ENCODE measurements at places on chromosomes 7 and 10. TPM values are rescaled to one million over a fixed set of nuclear protein-coding genes. Genes with fewer than 3 reads are reported as not detected.
A peak's percentile ranks its signal among the peaks of the same experiment; 100 is the strongest.

- ATAC-seq, result no peak
These were observed 56.1 kb downstream of the MGMT start for GRCh38 chr10:129523031-129523722.

DNA sequence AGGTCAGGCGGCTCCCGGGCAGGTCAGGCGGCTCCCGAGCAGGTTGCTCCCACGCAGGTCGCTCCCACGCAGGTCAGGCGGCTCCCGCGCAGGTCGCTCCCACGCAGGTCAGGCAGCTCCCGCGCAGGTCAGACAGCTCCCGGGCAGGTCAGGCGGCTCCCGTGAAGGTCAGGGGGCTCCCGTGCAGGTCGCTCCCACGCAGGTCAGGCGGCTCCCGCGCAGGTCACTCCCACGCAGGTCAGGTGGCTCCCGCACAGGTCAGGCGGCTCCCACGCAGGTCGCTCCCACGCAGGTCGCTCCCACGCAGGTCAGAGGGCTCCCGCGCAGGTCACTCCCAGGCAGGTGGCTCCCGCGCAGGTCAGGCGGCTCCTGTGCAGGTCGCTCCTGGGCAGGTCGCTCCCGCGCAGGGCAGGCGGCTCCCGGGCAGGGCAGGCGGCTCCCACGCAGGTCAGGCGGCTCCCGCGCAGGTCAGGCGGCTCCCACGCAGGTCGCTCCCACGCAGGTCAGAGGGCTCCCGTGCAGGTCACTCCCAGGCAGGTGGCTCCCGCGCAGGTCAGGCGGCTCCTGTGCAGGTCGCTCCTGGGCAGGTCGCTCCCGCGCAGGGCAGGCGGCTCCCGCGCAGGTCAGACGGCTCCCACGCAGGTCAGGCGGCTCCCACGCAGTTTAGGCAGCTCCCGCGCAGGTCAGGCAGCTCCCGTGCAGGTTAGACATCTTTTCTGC lies 30.7 kb downstream of the PTPRN2 start:
- no peak for ATAC-seq

GRCh38 chr10:11993834-11994468 lies 48.7 kb downstream of the UPF2 start:
- ATAC-seq, result no peak

- ATAC-seq, result no peak
These were observed 194.4 kb upstream of the IMMP2L start for GRCh38 chr7:111756687-111757178.

GRCh38 chr7:108156897-108157605 lies 26.9 kb upstream of the LAMB4 start:
- ATAC-seq, result no peak

DNA sequence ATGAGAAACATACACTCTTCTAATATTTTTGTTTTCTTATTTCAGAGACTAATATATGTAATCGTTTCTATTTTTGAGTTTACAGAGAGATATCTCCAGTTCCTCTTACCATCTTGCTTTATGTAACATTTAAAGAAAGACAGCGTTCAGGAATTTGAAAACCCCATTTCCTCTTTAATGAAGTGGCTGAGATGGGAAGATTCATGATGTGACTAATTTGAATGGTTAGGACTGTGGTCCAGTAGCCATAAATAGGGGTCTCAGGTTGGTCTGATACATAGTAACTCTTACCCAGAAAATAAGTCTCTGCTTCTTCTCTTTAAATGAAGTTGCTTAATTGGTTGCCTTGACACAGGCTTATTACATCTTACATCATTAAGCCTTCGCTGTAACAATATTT lies 6.9 kb downstream of the KMT2E start:
- no peak for ATAC-seq

DNA sequence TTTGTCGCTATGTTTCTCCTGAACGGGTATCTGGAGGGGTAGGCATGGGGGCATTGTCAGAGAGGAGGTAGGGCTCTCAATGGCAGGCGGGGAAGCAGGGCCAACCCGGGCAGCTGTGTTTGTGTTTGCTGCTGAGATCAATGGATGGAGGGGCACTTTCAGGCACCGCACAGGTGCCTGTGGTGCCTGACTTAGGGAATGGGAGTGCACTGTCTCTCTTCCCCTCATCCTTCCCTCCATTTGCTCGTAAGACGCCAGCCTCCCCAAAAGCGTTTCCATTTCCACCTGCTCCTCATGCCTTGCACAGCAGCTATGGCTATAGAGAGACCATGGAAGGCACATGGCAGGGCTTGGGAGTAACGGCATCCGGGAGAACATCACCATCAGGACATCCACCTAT lies 615.9 kb upstream of the FOXK1 start:
- no peak for ATAC-seq

DNA sequence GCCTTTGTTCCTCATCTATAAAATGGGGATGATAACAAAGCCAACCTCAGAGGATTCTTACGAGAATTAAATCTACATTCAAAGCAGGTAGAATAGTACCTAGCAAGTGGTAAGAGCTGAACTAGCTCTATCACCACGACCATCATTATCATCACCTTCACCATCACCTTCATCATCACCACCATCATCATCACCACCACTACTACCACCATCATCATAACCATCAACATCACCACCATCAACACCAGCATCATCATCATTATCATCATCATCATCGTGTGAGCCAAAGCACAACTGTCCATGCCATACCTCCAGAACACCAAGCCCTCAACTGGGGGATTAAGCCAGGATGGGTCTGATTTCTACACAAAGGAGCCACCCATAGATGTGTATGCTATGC lies 206.8 kb downstream of the GRID1 start:
- ATAC-seq, result no peak

DNA sequence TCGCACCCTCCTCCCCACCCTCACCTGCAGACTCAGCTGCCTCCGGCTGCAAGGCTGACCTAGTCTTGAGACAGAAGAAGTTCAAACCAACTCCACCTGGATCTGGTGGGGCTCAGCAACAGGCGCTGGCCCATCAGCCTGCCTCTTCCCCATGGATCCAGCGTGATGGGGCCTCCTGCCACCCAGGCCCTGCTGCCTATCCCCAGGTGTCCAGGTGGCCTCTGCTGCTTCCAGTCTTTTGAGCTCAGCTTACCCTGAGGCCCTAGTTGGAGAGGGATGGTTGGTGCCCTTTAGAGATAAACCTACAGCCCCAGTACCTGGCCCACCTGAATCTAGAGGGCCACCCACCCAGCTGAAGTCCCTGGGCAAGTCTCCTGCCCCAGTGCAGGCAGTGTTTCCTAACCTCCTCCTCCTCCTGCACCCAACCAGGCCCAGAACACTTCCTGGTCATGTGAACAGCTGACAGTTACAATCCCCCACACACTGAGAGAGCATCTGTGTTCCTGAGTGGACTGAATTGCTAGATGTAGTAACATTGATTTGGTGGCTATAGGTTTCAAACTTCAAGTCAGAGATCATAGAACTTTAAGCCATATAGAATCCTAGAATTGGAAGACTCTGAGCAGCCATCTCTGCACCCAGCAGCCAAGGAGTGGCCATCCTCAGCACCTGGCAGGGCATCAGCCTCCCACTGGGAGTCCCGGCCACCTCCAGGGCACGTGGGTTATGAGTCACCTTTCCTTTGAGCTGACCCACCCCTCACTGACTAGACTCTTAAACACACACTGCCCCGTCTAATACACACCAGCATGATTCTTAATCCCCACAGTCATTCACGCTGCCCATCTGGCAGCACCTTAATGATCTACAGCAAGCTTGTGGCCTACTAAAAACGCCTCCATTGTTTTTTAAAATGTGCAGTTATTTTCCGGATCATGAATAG lies 51.9 kb downstream of the ALOX5 start:
- ATAC-seq, result peak; percentile 27

- peak; percentile 99 for ATAC-seq
These were observed 17.0 kb downstream of the FAM131B start for GRCh38 chr7:143345428-143345900.

DNA sequence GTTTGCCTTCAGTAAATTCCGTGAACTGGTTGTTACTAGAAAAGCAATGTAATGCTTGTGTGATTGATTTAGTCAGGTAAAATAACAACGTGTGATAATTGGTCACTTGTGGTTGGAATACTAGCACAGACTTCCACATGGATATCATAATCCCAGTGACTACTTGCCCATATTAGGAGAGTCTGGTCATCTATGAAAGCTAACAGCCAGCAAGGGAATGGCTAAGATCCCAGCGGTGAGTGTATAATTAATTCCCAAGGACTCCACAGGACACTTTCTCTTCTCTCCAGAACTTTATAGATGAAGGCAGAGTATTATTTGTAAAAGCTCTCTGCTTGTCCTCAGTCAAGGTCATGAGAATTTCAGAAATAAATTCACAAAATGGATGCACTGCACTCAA lies 662.6 kb upstream of the TEX47 start:
- no peak for ATAC-seq

The DNAJB6 gene
- total RNA-seq, result 113 TPM

The SORCS3 gene
- total RNA-seq, result not detected

The INHBA gene
- not detected for total RNA-seq

The OR6B1 gene
- total RNA-seq, result not detected

The CNNM1 gene
- total RNA-seq, result 0.61 TPM

The OR13A1 gene
- total RNA-seq, result not detected

The DKK1 gene
- total RNA-seq, result not detected
